ENCODE measurements at places on chromosomes 1 and 21.

DNA sequence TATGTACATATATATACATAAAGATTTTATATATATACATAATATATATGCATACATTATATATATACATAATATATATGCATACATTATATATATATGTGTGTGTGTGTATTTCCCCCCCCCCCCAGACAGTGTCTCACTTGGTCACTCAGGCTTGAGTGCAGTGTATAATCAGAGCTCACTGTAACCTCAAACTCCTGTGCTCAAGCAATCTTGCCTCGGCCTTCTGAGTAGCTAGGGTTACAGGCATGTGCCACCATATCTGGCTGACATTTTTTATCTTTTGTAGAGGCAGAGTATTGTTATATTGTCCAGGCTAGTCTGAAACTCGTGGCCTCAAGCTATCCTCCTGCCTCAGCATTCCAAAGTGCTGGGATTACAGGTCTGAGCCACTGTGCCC lies 9.0 kb upstream of the FUBP1 start:
- DNase-seq = no peak

- DNase-seq = peak; percentile 42
These were observed 38.2 kb upstream of the WASF2 start for GRCh38 chr1:27527890-27528817.

DNA sequence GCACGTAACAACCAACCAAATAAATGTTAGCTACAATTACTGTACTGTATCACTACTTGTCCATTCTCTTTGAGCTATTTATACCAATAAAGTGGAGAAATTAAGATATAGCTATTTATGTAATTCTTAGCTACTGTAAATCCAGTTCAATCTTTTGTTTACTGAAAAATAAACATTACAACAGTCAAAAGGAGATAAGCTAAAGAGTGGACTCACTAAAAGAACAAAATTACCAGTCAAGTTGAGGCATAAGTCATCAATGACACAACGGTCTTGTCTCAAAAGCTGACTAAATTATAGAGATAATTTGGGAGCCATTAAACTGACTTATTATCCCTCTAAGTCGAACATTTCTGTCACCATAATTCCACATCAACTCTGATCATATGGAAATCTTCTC lies 22.5 kb downstream of the TGFBR3 start:
- DNase-seq = no peak

DNA sequence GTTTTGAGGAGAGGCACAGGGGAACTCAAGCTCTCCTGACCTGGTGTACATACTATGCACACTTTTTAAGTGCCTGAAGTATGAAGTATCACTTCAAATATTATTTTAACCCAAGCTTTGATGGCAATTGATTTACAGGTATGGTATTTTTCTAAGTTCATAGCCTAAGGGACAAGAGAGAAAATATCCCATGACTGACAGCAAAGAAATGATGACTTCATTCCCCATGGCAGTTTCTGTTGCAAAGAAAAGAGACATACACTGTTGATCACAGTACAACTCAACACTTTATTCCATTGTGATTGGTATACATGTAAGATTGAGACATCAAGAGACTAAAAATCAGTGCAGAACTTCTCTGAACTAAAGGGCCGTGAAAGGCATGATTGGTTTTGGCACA lies 41.8 kb upstream of the BCL10 start:
- no peak for DNase-seq

DNA sequence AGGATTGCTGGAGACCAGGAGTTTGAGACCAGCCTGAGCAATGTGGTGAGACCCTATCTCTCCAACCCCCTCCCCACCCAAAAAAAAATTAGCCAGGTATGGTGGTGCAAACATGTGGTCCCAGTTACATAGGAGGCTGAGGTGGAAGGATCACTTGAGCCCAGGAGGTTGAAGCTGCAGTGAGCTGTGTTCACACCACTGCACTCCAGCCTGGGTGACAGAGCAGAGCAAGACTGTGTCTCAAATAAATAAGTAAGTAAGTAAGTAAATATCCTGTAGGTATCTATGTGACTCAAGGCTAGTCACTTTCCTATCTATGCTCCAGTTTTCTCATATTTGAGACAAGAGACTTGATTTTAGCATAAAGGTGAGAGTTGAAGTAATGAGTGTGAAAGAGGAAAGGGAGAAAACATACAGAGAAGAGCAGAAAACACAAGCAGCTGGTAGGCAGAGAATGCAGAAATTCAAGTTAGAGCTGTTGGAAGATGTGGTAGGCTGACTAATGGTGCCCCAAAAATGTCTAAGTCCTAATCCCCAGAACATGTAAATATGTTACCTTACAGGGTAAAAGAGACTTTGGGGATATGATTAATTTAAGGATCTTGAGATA lies 7.5 kb downstream of the PPP1R12B start:
- no peak for DNase-seq

DNA sequence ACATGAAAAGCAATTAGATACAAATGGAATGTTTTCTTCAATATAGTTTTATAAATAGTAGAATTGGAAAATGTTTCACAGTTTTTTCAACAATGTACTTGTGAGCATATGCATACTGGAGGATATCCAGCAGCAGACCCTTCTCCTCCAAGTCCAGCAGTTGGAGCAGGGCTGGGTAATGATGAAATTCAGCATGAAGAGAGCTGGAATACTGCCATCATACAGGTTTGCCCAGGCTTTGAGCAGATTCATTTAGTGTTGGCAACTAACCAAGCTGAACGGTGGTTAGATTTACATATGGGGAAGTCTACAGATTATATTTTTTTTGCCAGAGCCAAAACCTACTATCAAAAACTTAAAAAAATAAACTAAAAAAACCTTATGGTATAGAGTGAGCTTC lies 38.3 kb downstream of the WDR3 start:
- DNase-seq = no peak

DNA sequence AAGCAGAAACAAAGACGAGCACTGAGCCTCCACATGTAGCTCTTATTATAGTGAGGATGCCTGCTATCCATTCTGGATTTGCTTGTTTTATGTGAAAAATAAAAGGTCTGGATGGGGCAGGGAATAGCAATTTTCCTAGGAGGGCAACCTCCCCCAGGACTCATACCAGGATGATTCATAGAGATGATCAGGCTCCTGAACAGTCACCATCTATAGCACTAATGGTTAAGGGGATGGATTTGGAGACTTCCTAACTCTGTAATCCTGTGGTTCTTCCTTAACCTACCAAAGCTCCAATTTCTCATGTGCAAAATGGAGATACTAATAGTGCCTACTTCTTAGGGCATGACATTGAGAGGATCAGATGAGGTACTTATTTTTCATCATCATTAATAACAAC lies 34.5 kb upstream of the CD58 start:
- DNase-seq = no peak

GRCh38 chr1:15923241-15923640 lies 52.7 kb downstream of the ZBTB17 start:
- no peak for DNase-seq

DNA sequence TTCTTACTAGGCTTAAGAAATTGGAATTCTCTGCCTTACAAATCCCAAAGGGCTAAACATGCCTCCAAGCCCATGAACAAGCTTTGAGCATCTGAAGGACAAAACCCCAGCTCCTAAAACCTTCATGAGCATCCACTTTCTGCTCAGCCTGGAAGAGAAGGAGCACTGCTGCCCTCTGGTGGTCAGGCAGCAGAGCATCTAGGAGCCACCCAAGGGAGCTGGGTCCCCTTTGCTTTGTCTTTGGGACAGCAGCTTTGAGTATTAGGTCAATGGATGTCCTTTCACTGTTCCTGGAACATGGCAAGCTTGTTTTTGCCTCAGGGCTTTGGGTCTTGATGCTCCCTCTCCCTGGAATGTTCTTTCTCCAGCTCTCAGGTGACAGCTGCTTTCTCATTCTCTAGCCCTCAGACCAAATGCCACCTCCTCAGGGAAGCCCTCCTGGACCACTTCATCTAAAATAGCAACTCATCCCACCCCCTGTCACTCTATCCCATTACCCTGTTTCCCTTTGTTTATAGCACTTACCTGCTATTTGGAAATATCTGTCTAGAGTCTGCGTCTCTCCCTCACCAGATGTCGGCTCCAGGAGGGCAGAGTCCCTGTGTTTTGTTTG lies 25.7 kb downstream of the RAB7B start:
- DNase-seq = peak; percentile 65

DNA sequence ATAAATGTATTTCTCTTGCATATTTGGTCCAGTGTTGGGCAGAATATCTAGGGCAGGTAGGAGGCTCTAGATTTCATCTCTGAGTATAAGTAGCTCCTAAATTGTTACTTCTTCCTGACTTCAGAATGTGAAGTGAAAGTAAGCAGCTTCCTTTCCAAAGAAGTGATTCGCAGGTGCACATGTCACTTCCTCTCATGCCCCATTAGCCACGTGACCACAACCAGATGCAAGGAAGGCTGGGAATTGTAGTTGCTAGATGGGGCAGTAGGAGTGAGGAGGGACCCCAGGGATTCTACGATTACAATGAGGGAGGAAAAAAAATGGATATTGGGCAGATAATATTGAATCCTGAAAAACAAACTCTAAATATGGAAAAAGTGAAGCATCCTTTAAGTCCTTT lies 113.2 kb upstream of the CYYR1 start:
- no peak for DNase-seq

DNA sequence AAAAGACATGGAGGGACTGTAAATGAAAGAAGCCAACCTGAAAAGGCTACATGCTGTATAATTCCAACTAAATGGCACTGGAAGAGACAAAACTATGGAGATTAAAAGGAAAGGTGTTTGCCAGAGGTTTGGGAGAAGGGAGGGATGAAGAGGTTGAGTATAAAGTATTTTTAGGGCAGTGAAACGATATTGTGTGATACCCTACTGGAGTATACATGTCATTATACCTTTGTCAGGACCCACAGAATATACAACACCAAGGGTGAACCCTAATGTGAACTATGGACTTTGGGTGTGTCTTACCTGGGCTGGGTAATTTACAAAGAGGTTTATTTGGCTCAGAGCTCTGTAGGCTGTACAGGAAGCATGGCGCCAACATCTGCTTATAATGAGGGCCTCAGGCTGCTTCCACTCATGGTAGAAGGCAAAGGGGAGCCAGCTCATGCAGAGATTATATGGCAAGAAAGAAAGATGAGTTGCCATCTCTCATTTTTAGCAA lies 73.4 kb downstream of the CD2 start:
- DNase-seq = no peak

DNA sequence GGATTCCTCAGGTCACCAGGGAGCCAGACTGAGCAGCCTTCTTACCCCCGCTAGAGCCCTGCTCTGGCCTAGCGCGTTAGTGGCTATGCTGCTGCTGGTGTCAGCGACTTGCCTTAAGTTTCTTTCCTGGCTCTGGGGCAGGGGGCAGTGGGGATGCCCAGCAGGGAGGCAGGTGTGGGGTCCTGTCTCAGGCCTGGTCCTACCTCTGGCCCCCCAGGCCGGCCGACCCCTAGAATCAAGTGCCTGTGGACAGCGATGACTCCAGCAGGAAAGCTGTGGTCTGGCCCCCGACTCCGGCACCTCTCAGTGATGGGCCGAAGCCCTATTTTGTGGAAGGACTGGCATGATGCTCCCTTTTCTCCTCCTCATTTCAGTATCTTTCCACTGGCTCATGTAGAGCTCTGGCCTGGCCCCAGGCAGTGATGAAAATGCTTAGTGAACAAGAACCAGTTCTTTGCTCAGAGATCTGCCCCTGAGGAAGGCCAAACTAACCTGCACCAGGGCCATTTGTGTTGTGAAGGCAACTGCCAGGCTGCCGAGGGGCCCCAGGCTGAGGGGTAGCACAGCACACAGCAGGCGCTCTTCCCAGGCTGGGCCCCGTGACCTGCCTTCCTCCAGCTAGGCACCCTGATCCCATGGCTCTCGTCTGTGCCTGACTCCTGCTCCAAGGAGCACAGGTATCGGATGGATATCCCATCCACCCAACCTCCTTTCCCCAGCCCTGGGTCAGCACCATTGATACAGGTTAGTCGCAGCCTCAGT lies 23.7 kb downstream of the MRPL37 start:
- no peak for DNase-seq

DNA sequence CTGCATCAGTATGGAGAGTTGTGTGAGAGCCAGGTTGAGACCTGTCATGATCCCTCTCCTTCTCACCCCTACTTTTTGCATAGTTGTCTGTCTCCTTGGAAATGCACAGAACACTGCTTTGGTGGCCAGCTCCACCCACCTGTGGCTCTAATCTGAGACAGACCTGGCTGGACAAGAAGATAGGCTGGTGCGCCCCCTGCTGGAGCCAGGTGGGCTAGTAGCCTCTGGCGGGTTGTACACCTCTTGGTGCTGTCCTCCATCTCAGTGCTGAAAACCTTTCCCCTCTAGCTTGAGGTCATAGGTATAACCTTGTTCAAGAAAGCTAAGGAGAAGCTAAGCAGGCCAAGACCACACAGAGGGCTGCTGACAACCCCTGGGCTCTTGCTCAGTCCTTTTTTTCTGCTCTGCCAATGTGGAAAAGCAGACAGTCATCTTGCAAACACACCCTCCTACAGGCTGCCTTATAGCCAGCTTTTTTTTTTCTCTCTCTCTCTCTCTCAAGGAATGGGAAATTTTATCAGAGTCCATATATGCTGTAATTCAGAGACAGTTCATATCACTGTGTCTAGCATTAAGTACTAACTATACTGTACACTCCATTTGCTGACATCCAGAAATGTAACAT lies 58.8 kb upstream of the SPATA6 start:
- DNase-seq = no peak

GRCh38 chr21:33975548-33976081 lies 60.0 kb upstream of the ATP5PO start:
- DNase-seq = peak; percentile 19

DNA sequence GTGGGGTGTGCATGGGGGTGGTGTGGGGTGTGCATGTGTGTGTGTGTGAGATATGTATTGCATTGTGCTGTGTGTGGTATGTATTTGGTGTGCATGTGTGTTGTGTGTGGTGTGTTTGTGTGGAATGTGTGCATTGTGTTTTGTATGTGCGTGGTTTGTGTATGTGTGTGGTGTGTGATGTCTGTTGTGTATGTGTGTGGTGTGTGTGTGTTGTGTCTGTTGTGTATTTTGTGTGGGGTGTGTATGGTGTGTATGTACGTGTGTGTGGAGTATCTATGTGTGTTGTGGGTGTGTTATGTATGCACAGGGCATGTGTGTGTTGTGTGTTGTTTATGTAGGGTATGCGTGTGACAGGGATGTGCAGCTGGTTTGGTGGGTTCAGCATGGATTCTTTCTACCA lies 67.8 kb upstream of the COG2 start:
- DNase-seq = no peak

GRCh38 chr1:151830055-151830454 lies 1.5 kb downstream of the RORC start:
- no peak for DNase-seq

DNA sequence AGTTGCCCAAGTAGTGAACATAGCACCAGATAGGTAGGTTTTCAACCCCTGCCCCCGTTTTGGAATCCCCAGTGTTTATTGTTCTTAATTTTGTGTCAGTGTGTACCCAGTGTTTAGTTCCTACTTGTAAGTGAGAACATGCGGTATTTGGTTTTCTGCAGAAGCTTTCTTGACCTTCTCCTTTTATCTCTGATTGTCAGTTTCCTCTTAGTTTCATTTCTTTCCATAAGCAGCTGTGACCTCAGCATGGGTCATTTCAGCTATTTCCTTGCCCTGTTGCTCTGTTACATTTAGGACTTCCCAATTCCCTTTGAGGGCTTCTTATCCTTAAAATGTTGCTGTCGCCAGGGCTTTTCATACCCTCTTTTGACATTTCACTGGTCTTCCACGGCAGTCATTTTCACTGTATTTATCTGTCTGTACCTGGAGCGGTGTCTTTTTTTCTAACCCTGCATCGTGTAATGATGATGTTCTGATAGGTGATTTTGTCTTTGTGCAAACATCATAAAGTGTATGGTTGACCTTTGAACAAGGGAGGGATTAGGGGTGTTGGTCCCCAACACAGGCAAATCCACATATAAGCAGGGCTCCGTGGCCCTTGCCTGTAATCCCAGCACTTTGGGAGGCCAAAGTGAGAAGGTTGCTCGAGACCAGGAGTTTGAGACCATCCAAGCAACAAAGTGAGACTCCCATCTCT lies 15.0 kb downstream of the ITSN1 start:
- DNase-seq = no peak
